ENCODE measurements at places on chromosomes 11 and 22.
A peak's percentile ranks its signal among the peaks of the same experiment; 100 is the strongest.

DNA sequence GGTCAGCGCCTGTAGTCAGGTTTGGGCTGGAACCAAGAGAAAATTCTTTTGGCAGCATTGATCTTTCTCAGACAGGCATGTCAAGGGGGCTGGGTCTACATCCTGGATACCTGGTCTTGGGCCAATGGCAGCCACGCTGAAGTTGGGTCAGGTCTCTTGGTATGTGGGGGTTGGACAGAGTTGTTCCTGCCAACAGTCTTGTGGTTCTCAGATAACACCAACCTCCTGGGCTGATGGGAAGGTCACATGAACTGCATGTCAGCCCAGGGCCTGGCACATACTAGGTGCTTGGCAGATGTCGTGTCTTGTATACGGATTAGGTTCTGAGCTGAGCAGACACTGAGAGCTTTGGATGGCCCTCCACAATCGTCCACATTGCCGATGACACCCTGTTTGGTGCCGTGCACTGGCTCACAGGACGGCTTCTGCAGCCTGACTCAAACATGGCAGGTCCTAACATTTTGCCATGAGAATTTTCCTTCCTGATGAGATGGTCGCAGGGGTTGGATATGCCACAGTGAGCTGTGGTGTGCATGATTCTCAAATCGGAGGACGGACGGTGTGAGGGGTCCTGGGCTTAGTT, 42.0 kb downstream of the FBLN1 start:
- no peak for DNase-seq

DNA sequence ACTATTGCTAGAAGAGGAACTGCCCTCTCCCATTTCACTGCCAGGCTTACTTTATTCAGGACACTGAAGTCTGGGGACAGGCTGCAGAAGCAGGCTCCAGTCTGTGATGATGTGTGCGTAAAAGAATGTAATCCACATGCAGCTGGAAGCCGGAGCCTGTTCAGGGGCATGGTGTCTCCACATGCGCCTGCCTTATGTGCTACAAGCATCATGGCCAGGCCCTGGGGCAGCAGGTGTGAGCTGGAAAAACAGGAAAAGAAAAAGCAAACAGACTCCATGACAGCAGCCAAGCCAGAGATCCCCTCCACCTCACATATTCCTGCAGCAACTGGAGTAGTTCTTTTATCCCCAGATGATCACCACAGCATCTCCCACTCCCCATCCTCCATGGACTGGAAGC, 33.4 kb downstream of the ARFGAP2 start:
- DNase-seq: no peak

- no peak for DNase-seq
These were observed 191.4 kb upstream of the CHORDC1 start for GRCh38 chr11:90414221-90414620.

DNA sequence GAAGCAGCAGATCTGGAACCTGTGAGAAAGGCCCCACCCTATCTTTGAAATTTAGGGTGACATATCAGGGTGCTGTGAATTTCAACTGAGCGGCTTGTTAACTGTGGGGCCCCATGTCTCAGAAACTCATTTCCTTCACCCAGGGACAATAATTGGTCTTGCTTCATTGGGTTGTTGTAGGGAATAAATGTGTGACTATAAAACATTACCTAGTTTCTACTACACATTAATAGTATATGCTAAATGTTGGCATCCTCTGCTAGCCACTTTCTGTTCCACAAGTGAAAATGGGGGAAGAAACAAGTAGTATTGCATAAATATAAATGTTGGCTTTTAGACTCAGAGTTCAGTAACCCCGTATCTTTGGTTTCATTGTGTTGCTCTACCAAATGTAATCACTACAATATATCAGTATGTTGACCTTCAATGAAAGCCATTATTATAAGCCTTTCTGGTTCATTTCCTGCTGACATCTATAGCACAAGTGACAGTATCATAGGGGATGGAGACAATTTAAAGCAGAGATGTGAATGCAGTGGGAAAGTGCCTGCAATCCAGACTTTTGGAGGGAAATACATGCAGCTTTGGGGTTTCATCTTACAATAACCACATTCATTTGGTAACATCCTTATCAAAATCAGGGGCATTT, 905.5 kb upstream of the RAG2 start:
- DNase-seq: no peak

DNA sequence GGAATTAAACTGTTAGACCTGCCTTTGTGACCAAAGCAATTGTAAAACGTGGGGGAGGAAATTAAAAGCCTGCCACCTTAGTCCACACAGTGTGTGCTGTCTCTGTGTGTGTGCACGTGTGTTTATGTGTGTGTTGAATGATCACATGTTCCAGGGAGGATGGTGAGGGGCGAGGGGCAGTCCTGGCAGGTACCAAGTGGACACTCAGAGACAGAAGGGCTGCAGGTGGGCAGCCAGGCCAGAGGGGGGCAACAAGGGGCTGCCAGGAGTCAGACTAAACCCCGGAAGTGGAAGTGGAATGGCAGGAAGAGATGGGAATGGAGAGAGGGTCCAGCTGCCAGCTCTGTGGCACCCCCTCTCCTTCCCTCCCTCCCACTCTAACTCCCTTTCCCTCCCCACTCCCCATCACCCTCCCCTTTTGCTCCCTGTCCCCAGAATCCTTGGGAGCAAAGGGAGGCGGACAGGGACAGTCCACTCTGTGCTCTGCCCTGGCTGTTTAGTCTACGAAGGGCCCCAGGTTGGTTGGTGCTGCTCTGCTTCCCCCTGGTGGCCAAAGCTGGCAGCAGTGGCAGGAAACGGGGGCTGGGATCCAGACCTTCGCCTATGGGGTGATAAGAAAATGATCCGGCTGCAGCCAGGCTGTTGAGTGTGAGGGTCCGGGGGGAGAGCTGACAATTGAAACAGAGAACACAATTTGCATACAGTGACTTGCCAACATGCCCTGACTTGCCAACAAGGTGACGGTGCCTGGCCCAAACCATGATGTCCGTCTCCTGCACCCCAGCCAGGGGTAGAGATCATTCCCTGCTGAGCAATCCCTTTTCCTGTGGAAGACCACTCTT, 24.4 kb downstream of the P2RY2 start:
- peak; percentile 11 for DNase-seq

DNA sequence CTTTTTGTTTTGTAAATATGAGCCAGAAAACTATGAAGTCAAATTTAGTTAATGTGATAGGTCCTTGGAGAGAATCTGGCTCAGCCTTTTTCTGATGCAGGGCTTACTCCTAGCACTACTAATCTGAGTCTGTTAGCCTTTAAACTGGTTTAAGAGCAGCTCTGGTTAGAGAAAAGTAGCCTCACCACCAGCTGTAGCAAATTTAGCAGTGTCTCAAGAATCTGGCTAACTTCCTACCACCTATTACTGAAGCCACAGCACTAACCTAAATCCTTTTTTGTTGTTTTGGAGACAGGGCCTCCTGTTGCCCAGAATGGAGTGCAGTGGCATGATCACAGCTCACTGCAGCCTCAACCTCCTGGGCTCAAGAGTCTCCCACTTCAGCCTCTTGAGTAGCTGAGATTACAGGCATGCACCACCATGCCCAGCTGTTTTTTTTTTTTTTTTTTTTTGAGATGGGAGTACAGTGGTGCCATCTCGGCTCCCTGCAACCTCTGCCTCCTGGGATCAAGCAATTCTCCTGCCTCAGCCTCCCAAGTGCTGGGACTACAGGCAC, 13.9 kb downstream of the RBM4B start:
- DNase-seq: no peak

- no peak for DNase-seq
These were observed 46.5 kb upstream of the CD5 start for GRCh38 chr11:61055776-61056175.

- no peak for DNase-seq
These were observed 143.6 kb upstream of the SYT13 start for GRCh38 chr11:45429719-45430118.

GRCh38 chr11:16946477-16947282, 67.5 kb downstream of the PLEKHA7 start:
- no peak for DNase-seq

DNA sequence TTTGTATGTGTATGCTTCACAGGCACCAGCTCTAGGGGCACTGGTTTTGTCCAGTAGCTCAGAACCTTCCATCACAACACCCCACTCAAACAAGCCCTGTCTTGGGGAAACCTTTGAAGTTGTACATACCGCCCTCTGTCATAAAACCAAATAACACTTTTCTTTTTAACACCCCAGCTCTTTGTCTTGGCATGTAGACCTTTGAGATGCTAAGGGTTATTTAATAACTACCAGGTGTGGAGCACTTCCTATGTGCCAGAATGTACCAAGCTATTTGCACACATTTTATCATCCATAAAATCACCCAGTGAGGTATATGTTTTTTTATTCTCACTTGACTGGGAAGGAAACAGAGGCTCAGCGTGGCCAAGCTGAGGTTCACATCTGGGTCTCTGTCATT, 50.6 kb downstream of the CYB5R2 start:
- DNase-seq: no peak

- DNase-seq: no peak
These were observed 50.3 kb upstream of the THY1 start for GRCh38 chr11:119473226-119473625.

DNA sequence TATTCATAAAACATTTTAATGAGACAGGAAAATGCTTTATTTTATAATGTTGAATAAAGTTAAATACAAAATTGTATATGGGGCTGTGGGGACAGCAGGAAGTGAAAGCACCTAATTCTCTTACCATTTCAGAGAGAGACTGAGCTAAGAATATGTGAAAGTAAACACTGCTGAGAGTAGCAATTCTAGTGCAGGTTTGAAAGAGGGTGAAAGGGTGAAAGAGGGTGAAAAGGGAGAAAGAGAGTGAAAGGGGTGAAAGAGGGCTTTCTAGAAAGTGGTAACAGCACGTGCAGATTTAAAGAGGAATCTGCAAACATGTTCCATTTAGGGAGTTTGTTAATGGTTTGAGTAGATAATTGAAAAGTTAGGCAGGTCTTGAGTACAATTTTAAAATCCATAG, 652.0 kb upstream of the CCDC90B start:
- DNase-seq: no peak

DNA sequence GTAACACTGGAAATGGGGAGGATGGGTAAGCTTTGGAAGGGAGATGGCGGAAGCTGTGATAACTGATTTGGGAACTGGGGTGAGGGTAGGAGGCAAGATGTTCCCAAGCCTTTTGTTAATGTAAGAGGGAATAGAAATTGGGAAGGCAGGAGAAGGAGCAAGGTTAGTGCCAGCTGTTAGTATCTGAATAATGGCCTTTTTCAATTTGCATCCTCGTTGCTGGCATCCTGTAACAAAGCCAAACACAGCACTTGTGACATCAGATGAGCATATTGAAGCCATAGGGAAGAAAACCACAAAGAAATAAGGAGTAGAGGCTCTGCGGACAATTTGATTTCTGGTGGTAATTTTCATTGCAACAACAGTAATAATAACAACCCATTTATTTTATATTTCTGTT, 70.9 kb upstream of the CLMP start:
- DNase-seq: no peak

DNA sequence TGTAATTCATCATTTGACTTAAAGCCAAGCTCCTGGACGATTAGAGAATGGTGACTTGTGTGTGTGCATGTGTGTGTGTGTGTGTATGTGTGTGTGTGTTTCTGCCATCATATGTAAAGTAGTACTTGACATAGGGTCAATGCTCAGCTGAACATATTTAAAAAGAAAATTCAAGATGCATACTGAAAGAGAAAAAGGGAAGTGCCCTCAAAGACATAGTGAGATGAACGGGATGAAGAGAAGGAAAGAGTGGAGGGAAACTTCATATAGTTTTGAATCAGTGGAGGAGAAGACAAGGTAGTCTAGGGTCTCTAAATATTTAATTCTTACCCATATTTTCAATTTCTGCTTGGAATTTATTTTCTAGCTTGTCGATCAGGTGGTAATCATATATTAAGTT, 4.0 kb downstream of the TCN1 start:
- DNase-seq: no peak

- no peak for DNase-seq
These were observed 17.4 kb downstream of the LARGE2 start for GRCh38 chr11:45939836-45940235.

DNA sequence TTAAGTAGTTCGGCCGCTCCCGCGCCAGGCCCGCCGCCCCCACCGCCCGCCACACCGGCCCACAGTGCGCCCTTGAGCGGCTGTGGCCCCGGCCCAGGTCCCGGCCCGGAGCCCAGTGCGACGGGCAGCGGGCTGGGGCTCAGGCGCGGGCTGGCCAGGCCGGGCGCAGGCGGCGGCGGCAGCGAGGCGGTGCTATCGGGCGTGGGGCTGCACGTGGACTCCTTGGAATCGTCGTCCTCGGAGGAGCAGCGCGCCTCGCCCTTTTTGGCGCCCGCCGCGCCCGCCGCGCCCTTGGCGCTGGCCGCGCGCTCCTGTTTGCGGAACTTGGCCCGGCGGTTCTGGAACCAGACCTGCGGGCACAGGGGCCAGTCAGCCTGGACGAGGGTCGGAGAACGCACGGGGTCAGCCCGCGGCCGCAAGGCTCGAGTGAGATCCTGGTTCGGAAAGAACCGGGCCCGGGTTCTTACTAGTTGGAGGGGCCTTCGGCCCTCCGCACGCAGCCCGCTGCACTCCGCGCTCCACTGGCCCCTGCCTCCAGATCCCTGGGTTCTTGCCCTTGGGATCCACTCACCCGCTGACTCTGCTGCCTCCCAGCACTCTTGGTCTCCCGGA, 4.0 kb downstream of the PHOX2A start:
- no peak for DNase-seq

DNA sequence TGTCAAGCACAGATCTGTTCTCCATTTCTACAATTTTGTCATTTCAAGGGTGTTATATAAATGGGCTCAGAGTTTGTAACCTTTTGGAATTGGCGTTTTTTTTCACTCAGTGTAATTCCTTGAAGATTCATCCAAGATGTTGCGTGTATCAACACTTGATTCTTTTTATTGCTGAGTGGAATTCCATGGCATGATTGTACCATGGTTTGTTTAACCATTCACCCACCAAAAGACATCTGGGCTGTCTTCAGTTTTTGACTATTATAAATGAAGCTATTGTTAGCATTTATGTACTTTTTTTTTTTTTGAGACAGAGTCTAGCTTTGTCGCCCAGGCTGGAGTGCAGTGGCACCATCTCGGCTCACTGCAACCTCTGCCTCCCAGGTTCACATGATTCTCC, 2.9 kb downstream of the OOSP1 start:
- no peak for DNase-seq

DNA sequence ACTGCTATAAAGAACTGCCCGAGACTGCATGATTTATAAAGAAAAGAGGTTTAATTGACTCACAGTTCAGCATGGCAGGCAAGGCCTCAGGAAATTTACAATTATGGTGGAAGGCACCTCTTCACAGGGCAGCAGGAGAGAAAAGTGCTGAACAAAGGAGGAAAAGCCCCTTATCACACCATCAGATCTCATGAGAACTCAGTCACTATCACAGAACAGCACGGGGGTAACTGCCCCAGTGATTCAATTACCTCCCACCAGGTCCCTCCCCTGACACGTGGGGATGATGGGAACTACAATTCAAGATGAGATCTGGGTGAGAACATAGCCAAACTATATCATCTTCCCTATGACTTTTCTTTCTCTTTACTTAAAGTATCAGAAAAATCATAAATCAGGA, 104.0 kb upstream of the SYN3 start:
- DNase-seq: no peak

- DNase-seq: no peak
These were observed 882 bp upstream of the GLYATL2 start for GRCh38 chr11:58845386-58845785.

GRCh38 chr11:117458275-117459122, 130.8 kb downstream of the CEP164 start:
- DNase-seq: no peak

Measured in NCI-H2171 (cell line).